Daoy (cell line): ENCODE measurements at places on chromosomes 7 and 10. TPM values are rescaled to one million over a fixed set of nuclear protein-coding genes. Genes with fewer than 3 reads are reported as not detected.

- DNase-seq: peak; percentile 30
Observed at GRCh38 chr10:12535656-12536055, 186.3 kb downstream of the CAMK1D start.

- DNase-seq: no peak
Observed at GRCh38 chr7:139889186-139889871, 60.3 kb downstream of the TBXAS1 start.

GRCh38 chr10:79230328-79230830 is 116.9 kb upstream of the PPIF start:
- DNase-seq: no peak

GRCh38 chr10:129410688-129411392 is 56.2 kb upstream of the MGMT start:
- no peak for DNase-seq

- peak; percentile 85 for DNase-seq
Observed at GRCh38 chr7:55534262-55534915, 37.9 kb downstream of the VOPP1 start.

DNA sequence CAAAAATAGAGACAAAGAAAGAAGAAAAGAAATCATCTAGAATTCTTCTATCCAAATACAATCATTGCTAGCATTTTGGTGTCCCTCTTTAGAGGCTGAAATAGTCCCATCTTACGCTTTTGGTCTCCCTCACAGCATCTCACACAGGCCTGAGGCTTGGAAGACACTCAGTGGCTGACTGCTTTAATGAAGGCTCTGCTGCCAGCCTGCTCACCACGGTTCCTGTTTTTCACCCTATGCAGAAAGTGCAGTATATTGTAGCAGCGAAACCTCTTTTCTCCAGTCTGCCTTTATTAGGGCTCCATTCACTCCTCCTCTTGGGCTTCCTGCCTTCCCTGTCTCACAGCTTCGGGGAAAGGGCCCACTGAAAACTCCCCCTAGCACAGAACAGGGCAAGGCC is 102.2 kb downstream of the JCAD start:
- DNase-seq: no peak

GRCh38 chr10:116146372-116147140 is 126.5 kb downstream of the GFRA1 start:
- peak; percentile 35 for DNase-seq

DNA sequence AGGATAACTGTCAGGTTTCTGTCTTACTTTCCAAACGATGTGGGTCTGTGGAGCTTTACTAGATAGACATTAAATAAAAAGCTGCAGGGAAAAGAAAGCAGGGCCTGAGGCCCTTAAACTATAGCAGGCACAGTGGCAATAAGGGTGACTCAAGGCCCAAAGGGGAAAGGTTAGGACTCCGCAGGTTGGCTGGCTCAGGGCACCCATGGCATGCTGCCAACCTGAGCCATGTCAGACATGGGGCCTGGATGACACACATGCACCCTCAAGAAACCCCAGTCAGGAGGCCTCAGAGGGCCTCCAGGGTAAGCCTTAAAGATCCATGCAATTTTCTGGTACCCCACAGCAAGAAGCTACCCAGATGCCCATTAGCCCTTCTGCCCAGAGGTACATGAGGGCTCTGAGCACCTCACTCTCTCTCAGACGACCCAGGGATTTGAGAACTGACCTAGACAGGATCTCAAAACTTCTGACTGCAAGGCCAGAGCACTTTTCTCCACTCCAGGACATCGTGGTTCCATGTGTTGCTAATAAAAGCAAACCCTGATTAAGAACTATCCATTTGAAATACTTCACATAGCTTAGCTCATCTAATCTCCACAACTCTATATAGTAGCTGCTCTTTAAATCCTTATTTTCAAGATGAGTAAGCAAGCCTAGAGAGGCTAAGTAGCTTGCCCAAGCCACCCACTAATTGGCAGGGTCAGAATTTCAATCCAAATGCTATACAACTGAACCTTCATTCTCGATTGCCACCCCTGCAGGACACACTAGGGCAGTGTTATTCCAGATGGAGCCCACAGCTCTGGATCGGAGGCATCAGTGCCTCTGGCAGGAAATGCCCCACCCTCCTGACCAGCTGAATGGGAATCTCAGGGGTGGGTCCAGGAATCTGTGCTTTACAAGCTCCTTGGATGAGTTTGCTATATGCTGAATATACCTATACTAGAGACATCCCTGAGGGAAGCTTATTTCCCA is 132.5 kb upstream of the EFCAB10 start:
- peak; percentile 21 for DNase-seq

- DNase-seq: peak; percentile 25
Observed at GRCh38 chr10:71970331-71970730, 6.1 kb downstream of the CHST3 start.

GRCh38 chr10:89163265-89163995 is 43.7 kb downstream of the CH25H start:
- no peak for DNase-seq

DNA sequence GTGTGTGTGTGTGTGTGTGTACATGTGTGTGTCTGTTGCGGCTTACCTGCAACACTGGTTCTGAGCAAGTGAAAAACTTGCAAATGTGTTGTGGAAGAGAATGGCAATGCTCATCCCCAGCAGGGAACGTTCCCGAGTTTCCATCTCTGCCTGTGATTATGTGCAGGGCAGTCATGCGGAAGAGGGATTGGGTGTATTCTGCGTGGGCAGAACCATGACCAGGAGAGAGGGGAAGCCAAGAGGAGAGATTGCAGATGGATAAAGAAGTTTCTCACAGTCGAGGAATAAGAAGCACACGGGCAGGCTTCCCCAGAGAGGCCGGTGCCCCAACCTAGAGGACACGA is 99.9 kb downstream of the CTBP2 start:
- DNase-seq: no peak

DNA sequence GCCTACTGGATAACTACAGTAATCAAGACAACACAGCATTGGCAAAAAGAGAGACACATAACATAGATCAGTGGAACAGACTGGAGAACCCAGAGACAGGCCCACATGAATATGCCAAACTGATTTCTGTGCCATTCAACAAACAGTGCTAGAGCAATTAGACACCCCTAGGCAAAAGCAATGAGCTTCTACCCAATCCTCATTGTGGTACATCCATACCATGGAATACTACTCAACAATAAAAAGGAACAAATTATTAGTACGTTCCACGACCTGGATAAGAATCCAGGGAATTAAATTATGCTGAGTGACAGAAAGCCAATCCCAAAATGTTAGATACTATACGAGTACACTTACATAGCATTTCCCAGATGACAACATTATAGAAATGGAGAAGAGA is 2.8 kb upstream of the SVIL start:
- no peak for DNase-seq

- no peak for DNase-seq
Observed at GRCh38 chr7:104412911-104413310, 84.5 kb downstream of the LHFPL3 start.

DNA sequence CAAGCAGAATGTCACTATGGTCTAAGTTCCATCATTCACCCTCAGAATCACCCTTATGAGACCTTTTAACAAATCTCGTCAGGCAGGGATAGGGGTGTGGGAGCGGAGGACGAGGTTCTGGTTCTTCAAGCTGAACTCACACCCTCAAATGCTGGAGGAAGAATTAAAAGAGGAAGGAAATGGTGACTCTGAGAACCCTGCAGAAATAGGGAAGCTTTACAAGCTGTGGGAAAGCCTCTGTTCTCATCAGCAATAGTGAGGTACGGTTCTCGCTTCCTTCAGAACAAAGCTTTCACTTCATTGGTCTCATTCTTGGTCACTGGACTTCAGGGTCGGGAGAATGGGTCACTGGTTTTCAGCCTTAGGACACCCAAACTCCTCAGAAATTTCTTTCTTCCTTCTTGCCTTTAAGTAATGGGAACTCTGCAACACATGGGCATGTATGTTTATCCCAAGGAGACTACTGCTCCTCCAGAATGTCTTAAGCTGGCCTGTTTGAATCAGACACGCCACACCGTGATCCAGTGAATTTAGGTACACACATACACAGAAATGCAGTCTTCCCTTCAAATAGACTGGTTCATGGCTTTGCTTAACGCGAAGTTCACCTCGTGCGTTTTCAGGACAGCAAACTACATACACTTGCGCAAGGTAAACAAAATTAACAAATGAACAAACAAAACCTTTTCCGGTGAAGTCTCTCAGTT is 226.0 kb downstream of the SFMBT2 start:
- DNase-seq: no peak

DNA sequence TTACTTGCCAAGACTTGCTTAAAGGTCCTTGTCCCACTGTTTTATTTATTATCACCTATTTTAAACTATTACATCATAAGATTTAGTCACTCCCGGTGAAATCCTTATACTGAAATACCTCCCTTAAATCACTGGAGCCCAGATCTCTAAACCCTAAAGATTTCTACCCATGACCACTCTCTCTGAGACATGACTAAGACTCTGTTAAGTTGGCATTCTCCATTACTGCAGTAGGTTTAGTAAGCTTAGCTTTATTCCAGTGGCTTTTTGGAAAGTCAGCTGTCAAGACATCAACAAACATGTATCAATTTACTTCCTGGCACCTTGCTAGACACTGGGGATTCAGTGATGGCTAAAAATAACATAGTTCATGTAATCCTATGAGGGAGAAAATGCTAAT is 874.2 kb downstream of the KCNMA1 start:
- no peak for DNase-seq

DNA sequence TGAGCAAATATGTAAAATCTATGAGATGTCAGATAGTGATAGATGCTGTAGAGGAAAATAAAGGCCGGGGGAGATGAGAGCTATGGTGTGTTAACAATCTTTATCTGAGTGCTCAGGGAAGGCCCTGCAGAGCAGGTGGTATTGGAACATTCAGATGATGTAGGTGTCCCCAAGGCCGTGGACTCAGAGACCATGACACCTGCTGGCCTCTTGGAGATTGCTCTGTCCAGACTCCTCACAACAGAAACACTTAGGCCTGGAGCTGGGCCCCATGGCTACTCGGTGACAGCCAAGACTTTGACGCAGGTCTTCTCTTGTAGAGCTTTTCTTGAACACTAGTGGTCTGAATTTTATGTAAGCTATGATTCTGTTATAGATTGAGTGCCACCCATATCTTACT is 13.3 kb downstream of the AKR1E2 start:
- no peak for DNase-seq

- peak; percentile 24 for DNase-seq
Observed at GRCh38 chr7:45001138-45001694, 1.2 kb downstream of the CCM2 start.

GRCh38 chr7:36472141-36472729 is 82.6 kb downstream of the ANLN start:
- DNase-seq: no peak

- no peak for DNase-seq
Observed at GRCh38 chr7:25726170-25726780, 425.7 kb upstream of the NFE2L3 start.

DNA sequence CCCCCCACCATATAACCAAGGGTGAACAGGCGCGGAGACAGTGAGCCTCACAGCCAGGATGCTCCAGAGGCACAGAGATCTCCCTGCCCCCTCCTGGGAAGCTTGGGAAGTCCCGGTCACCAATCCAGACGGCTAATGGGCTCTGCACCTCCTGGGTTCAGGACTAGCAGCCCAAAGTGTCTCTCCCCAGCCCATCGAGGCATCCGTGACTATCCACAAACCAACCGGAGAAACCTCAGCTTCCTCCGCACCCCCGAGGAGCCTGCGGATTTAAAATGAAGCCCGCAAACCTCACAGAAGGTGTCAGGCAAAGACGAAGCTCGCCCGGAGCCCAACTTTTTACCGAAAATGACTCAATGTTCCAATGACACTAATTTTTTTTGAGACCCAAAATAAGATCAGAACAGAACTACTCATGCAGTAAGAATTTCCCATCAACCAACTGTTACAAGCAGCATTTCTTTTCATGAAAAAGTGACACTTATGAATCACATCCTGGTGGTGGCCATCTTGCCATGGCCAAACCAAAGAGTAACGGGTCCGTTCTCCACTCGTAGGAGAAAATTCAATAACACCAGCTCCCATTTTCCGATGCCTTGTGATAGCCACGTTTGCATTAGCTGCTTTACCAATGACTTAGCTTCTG is 6.0 kb downstream of the PDGFA start:
- DNase-seq: peak; percentile 68

- peak; percentile 39 for DNase-seq
Observed at GRCh38 chr7:14233076-14233867, 243.8 kb upstream of the ETV1 start.

- peak; percentile 39 for DNase-seq
Observed at GRCh38 chr7:90625051-90625450, 28.9 kb downstream of the CDK14 start.

Gene PRPF18
- 48.5 and 56.5 TPM in 2 replicates for total RNA-seq

Gene FANK1
- total RNA-seq: 2.0 and 3.1 TPM in 2 replicates

Gene LEP
- not detected in 2 replicates for total RNA-seq

Gene HTRA1
- 43.1 and 50.4 TPM in 2 replicates for total RNA-seq

Gene HOXA11
- total RNA-seq: 7.7 and 8.2 TPM in 2 replicates

Gene NEUROD6
- not detected in 2 replicates for total RNA-seq

Gene MTERF1
- total RNA-seq: 6.7 and 12.2 TPM in 2 replicates

Gene MDFIC
- 45.0 and 45.9 TPM in 2 replicates for total RNA-seq

Gene MARVELD1
- 9.9 and 16.8 TPM in 2 replicates for total RNA-seq

Gene CBX3
- total RNA-seq: 495 and 643 TPM in 2 replicates
